Left renal pelvis (tissue), 4 donors: ENCODE measurements at places on chromosomes 4 and X.

DNA sequence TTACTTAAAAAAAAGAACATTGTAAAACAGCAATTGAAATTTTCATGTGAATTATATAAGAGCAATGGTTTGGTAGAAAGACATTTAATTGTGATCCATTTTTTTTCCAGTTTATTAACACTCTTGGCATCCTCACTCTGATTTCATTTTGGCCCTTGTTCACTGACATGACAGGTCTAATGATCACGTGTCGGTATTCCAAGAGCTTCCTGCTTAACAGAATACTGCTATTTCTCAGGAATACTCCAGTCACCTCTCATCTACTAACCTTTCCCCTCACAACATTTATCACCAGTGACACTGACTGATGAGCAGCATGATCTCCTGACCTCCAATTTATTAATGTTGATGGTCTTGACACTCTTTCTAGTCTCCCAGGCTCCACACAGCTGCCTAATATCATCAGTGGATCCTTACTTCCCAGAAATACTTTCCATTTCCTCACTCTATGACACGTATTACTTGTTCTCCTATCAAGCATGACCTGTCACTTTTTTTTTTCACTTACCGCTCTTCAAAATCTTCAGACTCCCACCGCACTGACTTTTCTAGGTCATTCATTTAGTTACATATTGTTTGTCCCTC, 847.8 kb upstream of the SLIT2 start:
- no peak for DNase-seq

DNA sequence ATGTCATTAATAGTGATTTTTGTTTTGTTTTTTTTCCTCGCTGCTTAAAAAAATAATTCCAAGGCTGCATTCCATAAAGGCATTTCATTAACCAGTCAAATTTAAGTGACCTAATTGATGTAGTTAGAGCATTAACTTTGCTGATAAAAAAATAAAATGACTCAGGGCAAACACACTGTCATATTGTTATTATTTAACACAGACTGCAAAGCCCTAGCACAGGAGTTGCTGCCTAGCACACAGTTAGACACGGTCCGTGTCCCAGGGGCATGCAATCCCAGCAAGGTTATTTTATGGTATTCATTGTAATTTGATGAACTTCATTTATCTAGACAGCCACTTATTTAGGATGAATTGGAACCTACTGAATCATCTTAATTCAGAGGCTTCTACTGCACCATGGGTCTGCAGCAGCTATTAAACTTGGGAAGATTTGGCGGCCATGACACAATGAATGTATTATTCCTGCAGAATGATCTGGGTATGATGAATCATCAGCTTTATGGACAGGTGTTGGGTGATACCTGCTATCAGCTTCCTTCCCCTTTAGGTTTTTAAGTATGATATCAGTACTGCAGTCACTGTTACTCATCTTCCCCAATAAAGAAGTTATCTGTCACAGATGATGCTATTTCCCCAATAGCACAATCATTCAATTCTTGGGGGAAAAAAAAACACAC, 182.7 kb downstream of the PPARGC1A start:
- DNase-seq, result no peak

GRCh38 chrX:84340968-84341367, 153.0 kb upstream of the RPS6KA6 start:
- no peak for DNase-seq

GRCh38 chr4:108110450-108110849, 58.3 kb downstream of the LEF1 start:
- DNase-seq, result no peak

GRCh38 chr4:152953514-152953913, 17.4 kb downstream of the FHDC1 start:
- DNase-seq, result no peak

- no peak for DNase-seq
These were observed 7.5 kb upstream of the KLHL5 start for GRCh38 chr4:39054497-39054896.

- DNase-seq, result no peak
These were observed 2.4 kb upstream of the CXorf66 start for GRCh38 chrX:139967750-139968149.

DNA sequence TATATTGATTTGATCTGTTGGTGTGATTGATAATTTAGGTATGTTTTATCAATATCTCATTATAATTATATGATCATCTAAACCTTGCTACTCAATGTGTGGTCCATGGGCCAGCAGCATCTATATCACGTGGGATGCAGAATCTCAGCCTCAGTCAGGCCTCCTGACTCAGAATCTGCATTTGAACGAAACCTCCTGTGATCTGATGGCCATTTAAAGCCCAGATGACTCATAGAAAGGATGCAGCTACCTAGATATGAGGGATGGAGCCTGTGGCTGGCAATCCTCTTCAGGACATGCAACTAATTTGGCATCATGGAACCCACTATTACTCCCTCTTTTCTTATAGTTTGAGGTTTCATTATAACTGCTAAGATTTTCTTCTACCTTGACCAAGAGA, 11.3 kb upstream of the CHRNA9 start:
- DNase-seq, result no peak

- peak; percentile 38 for DNase-seq
These were observed 50.7 kb upstream of the PRSS48 start for GRCh38 chr4:151226004-151226932.

- DNase-seq, result no peak
These were observed 169.9 kb downstream of the CPE start for GRCh38 chr4:165548702-165549101.

DNA sequence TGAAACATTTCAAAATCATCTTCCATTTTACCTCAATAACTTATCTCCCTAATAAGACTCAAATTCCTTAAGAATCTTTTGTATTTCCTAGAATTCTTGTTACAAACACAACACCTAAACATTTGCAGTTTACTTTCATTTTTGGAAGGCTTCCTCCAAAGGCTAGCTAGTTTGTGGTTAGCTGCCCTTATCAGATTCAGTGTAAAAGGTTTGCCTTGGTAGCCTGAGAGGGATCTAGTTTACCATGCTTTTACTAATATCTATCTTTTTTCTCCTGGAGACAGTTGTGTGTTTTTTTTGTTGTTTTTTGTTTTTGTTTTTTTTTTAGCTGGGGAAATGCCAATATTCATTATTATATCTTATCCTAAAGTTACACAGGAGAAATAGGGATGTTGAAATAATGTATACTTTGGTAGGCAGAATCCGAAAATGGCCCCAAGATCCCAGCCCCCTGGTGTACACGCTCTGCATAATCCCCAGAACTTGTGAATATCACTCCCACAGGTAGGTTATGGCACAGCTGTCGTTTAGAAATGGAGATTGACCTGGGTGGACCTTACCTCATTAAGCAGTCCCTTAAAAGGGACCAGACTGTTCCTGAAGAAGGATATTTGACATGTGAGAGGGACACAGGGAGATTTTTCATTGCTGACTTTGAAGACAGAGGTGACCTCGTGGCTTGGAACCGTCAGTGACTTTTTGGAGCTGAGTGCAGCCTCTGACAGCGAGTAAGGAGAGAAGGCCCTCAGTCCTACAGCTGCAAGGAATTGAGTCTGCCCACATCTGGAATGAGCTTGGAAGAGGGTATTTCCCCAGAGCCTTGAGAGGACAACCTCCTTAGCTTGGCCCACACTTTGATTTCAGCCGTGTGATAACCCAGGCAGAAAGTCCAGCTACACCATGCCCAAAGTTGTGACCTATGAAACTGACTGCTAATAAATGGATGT, 33.4 kb downstream of the SEPTIN11 start:
- DNase-seq, result no peak

GRCh38 chr4:76430519-76431388, 4.3 kb upstream of the SHROOM3 start:
- no peak for DNase-seq
